ENCODE measurements at places on chromosomes 7 and 10. TPM values are rescaled to one million over a fixed set of nuclear protein-coding genes. Genes with fewer than 3 reads are reported as not detected.

ST8SIA6 gene
- 1.3 TPM for polyA plus RNA-seq

CYP3A4 gene
- 0.22 TPM for polyA plus RNA-seq

NODAL gene
- 0.26 TPM for polyA plus RNA-seq

PTPRN2 gene
- polyA plus RNA-seq, result 7.2 TPM

- no peak for DNase-seq
Observed at GRCh38 chr10:117382861-117383260, 7.6 kb upstream of the PDZD8 start.

DNA sequence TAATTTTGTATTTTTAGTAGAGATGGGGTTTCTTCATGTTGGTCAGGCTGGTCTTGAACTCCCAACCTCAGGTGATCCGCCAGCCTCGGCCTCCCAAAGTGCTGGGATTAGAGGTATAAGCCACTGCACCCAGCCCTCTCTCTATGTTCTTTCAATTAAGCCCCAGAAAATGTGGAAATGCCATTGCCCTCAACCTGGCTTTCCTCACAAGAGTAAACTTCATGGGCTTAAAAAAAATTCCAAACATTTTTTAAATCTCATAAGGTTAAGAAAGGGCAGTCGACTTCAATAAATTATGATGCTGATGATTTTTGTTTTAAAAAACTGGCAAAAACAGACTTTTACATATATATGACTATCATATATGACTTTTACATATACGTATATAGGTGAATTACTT is 107.6 kb downstream of the TES start:
- DNase-seq, result no peak

GRCh38 chr10:103506061-103506460 is 12.6 kb downstream of the NEURL1 start:
- DNase-seq, result no peak

DNA sequence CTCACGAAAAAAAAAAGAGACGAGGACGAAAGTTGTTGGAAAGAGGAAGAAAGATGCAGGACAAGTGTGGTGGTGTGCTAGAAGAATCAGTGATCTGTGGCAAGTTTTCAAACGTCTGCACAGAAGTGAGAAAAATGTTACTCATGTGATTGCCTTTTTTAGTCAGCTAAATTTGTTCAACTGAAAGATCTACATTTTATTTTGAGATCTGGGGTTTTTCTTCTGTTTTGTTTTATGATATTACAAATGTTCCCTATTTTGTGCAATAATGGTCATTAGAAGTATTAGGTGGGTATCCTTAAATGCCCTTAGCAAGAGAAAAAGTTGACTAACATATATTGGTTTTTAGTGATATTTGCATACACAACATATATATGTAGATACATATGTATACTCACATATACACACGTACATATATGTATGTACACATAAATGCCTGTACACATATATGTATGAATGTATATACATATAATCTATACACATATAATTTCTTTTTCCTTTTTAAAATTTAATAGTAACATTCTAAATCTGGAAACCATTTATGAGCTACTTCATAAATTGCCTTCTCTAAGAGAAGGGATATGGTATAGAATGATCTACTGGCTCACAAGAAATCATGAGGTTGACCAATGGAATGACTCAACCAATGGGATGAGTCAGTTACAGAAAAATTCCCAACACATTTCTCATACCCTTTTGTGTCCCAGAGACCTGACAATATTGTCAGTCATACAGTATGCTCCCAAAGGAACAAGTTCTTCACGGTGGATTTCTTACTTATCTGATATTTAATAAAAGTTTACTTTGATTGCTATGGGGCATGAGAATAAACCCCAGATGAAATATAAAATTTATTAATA is 38.4 kb downstream of the SLC39A12 start:
- DNase-seq, result no peak

- DNase-seq, result no peak
Observed at GRCh38 chr10:33334805-33335550, 511 bp upstream of the NRP1 start.

DNA sequence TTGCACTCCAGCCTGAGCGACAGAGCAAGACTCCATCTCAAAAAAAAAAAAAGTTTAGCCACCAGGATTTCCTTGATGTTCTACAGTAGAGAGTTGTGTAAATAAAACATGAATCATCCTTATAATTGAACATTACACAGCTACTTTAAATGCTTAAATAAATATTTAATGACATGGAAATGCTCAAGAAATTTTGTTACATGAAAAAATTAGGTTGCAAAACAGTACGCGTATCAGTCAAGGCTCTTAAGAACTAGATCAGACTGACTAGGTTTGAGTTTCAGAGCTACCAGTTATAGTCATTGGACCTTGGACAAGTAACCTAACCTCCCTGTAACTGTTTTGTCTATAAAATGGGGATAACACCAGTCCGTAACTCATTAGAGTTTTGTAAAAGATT is 38.7 kb upstream of the GSAP start:
- no peak for DNase-seq

DNA sequence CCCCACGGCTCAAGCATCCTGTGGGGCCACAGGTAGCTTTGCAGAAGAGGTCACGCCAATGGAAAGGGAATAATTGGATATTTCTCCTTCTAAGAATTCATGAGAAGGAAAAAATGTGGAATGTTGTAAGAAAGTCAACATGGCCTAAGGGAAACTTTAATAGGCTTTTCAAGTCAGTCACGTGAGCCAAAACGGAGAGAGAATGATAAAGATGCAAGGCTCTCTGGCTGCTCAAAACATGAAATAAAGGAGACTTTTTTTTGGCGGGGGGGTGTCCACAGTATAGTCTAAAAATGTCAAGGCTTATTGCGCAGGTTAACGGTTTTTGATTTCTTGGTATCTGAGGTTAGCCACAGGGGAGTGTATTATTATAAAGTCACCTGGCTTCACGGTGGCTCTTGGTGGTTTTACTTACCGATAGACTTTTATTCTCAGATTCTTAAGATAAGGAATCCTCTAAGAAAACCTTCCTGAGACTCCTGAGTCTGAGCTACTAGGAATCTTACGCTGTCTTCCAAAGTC is 148.1 kb downstream of the ARHGAP21 start:
- no peak for DNase-seq

DNA sequence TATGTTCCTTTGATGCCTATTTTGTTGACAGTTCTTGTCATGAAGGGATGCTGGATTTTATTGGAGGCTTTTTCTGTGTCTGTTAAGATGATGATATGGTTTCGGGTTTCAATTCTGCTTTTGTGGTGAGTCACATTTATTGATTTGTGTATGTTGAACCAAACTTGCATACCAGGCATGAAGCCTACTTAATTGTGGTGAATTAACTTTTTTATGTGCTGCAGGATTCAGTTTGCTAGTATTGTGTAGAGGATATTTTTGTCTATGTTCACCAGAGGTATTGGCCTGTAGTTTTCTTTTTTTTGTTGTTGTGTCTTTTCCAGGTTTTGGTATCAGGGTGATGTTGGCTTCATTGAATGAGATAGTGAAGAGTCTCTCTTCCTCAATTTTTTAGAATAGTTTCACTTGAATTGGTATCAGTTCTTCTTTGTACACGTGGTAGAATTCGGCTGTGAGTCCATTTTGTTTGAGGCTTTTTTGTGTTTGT is 345.9 kb downstream of the KIF20B start:
- no peak for DNase-seq

GRCh38 chr10:69899727-69900595 is 98.3 kb downstream of the COL13A1 start:
- DNase-seq, result no peak
